ENCODE measurements at places on chromosomes 6 and 20. TPM values are rescaled to one million over a fixed set of nuclear protein-coding genes. Genes with fewer than 3 reads are reported as not detected.

ATAT1 gene
- total RNA-seq, result 5.2 TPM

SLC13A3 gene
- total RNA-seq, result 1.6 TPM

MUCL3 gene
- total RNA-seq, result not detected

PPP1R3G gene
- total RNA-seq, result 1.3 TPM

CLDN20 gene
- total RNA-seq, result not detected

HLA-DRB1 gene
- total RNA-seq, result not detected

SLC24A3 gene
- 4.2 TPM for total RNA-seq

OR2H2 gene
- total RNA-seq, result not detected

JPH2 gene
- total RNA-seq, result 50.5 TPM

C4B gene
- 9.9 TPM for total RNA-seq

ULBP2 gene
- 4.5 TPM for total RNA-seq

SOBP gene
- 1.9 TPM for total RNA-seq

LAMA2 gene
- 40.2 TPM for total RNA-seq

IRAK1BP1 gene
- 4.2 TPM for total RNA-seq

ANKRD66 gene
- not detected for total RNA-seq

HLA-F gene
- 42.2 TPM for total RNA-seq

MUC22 gene
- not detected for total RNA-seq

APOBEC2 gene
- not detected for total RNA-seq

KCNK5 gene
- not detected for total RNA-seq

GRIK2 gene
- total RNA-seq, result 20.6 TPM

PNLDC1 gene
- 0.32 TPM for total RNA-seq

CCM2L gene
- total RNA-seq, result not detected

BPIFB1 gene
- not detected for total RNA-seq

SALL4 gene
- total RNA-seq, result 0.97 TPM

KCNK16 gene
- total RNA-seq, result not detected

RAET1G gene
- 1.3 TPM for total RNA-seq

GMPR gene
- 4.7 TPM for total RNA-seq

CRISP3 gene
- total RNA-seq, result not detected

MMP24 gene
- total RNA-seq, result 0.43 TPM

RSPO4 gene
- not detected for total RNA-seq
